ENCODE measurements at places on chromosomes 12 and 14. TPM values are rescaled to one million over a fixed set of nuclear protein-coding genes. Genes with fewer than 3 reads are reported as not detected.

Gene PLXNC1
- 0.97 TPM for total RNA-seq

Gene CATSPERB
- total RNA-seq, result not detected

Gene MMP17
- total RNA-seq, result 8.6 TPM

Gene TRPV4
- 0.43 TPM for total RNA-seq

Gene SLC17A8
- total RNA-seq, result not detected

Gene CPNE6
- total RNA-seq, result not detected

Gene BCL11B
- not detected for total RNA-seq

Gene HCAR2
- not detected for total RNA-seq

Gene GPR162
- total RNA-seq, result 2.6 TPM

Gene EAPP
- 37.1 TPM for total RNA-seq

Gene COL2A1
- under 0.01 TPM for total RNA-seq

Gene PTHLH
- total RNA-seq, result 1.3 TPM

Gene BBOF1
- 11.9 TPM for total RNA-seq

Gene C3AR1
- under 0.01 TPM for total RNA-seq

Gene OR11G2
- total RNA-seq, result not detected

Gene SLC7A7
- total RNA-seq, result 3.9 TPM

Gene ACVRL1
- 18.0 TPM for total RNA-seq

Gene LRRC43
- 1.7 TPM for total RNA-seq

Gene SETD3
- 44.1 TPM for total RNA-seq

Gene CMA1
- not detected for total RNA-seq

Gene SERPINA12
- total RNA-seq, result not detected

Gene FGD4
- 4.7 TPM for total RNA-seq

Gene PRH2
- total RNA-seq, result 0.32 TPM

Gene SELPLG
- 1.3 TPM for total RNA-seq

Gene BCL2L14
- total RNA-seq, result not detected

Gene LRRK2
- total RNA-seq, result 1.3 TPM

Gene NAA30
- 16.1 TPM for total RNA-seq
